GM12864 (cell line): ENCODE measurements at places on chromosomes 1 and 21.

DNA sequence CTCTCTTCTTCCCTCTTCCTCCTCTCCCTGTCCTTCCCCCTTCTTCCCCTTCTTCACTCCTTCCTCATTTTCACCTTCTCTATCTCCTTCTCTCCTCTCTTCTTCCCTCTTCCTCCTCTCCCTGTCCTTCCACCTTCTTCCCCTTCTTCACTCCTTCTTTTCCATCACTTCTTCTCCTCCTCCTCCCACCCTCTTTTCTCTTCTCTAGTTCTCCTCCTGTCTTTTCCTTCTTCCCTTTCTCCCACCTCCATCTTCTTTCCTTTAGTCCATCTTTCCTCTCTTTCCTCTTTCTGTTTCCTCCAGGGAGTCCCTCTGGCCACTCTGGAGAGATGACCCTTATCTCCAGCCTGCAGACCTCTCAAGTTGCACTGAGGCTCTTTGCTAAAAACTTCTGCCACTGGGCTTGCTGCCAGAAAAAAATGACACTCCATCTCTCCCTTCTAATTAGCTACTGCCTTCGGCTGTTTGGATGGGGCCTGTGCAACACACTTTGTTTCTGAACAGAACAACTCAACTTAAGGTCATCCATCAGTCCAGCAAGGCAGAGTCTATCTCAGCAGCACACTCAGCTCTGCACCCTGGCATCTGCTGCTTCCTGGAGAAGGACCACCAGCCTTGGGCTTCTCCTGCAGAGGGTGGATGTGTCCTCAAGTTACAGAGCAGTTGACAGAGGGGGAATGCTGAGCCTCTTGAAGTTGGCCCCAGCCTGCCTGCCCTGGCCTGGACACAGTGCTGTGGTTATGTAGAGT is 538.8 kb downstream of the MATN1 start:
- DNase-seq, result no peak

GRCh38 chr21:35681946-35682345 is 378.4 kb downstream of the SETD4 start:
- no peak for DNase-seq

DNA sequence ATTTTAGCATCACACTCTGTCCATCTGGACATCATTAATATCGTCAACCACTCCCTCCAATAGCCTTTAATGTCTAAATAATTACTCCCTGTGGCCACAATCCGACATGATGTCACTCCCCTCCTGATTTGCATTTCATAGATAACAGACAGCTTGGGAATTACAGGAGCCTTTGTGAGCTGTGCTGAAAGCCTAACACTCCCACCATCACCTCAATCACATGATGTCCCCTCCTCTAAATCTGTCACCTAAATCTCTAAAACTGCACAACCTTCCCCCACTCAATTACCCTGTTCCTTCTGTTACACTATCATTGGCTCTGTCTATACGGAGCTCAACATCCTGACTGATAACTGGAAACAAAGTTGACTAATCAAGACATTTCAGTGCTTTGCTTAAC is 14.3 kb downstream of the NHLH2 start:
- no peak for DNase-seq

- DNase-seq, result no peak
These were observed 221.6 kb downstream of the AKT3 start for GRCh38 chr1:243628476-243628907.

DNA sequence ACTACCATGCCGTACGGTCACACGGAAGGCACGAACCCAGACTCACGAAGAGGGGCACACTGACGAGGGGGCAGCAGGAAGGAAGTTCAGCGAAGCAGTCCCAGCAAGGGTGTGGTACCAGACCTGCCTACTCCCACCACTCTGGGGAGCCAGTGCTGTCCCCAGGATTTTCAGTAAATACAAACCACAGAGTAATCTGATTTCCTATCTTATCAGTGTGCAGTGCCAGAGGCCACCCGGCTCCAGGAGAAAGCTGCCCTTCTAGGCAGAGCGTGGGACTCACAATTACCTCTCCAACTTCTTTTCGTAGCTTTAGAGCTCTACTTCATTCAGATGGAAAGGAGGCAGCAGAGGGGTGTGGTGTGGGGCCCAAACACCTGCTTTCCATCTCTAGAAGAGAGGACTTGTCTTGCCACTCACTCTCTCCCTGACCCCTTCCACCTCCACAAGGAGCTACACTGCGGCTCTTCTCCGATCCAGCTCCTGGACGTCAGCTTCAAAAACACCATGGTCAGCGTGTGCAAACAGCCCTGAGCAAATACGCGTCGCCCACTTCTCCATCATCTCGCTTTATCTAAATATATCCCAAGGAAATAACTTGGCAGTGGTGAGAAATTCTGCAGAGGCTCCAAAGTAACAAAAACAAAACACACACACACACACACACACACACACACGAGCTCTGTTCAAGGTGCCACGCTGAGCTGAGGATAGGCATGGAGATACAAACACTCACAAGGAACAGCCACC is 98.5 kb downstream of the MRPL37 start:
- no peak for DNase-seq

DNA sequence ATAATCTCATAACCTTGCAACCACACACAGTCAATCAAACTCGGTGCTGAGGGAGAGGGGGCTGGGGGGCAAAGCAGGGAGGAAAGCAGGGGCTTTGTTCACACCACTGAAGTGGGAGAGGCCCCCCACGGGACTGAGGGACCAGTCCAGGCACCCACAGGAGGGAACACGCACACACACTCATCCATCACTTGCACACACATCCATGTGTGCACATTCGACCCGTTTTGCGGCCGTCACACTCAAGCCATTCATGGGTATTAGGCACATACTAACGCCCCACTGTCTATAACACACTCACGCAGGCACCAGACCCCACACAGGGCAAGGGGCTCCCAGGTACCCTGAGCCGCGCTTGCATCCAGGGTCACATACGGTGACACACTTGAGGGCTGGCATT is 14.0 kb downstream of the EFNA3 start:
- no peak for DNase-seq

DNA sequence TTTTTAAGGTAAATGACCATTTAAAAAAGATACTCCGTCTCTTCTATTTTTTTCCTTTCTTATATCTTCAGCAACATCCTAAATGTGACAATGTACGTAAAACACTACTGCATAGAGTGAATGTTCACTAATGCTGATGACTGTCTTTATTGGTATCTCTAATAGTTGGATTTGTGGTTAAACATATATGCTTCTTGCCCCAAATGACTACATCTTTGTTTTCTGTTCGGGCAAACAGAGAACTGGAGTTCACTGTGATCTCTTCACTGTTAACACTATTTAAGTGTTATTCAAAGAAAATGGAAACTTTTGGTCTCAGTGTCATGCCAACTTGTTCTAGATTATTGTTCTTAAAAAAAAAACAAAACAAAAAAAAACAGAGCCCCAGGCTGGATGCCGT is 109.4 kb downstream of the KIF26B start:
- DNase-seq, result no peak

DNA sequence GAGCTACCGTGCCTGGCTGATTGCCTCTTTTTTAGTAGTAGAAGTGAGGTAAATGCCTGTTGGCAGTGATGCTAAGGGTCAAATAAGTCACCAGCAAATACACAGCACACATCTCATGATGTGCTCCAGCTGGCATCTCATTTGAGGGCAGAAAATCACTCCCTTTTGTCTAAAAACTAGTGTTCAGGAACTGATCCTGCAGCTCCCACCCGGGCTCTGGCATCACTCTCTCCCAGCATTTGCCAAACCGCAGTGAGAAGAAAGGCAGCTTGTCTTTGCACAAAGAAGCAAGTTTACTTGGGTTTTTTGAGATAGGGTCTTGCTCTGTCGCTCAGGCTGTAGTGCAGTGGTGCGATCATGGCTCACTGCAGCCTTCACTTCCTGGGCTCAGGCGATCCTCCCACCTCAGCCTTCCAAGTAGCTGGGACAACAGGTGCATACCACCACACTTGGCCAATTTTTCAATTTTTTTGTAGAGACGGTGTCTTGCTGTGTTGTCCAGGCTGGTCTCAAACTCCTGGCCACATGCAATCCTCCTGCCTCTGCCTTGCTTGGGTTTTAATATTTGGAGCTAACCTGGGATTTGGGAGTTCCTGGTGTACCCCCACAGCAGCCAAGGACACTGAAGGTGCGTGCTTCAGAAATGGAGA is 4.1 kb downstream of the RBP7 start:
- DNase-seq, result no peak

DNA sequence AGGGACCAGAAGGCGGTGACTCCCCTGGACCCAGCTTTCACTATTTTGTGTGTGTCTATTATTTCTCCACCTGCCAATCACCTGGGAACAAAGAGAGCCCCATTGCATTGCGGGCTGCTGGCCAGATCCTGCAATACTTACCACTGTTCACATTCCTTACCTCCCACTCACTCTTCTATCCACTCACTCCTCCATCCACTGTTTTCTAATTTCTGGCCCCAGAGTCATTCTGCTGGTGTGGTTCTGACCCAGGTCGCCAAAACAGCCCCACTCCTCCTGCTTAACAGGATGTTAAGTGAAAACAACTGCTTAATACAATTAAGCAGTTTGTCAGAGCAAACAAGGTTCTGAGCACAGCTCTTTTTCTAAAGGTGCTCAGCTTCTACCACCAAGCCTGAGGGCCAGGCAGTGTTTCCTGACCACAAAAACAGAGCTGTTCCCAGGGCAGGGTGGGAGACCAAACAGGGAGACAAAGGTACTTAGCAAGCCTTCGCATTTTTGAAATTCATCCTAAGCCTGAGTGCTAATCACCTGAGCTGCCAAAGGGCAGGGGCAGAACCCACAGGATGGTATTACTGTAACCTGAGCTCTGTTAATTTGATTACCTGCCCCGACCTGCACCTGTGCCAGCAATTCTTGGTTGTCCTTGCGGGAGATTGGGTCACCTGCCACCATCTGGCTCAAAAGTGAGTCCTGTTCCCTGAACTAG is 38.5 kb upstream of the EFCAB14 start:
- no peak for DNase-seq

- no peak for DNase-seq
These were observed 21.3 kb downstream of the TMCC2 start for GRCh38 chr1:205248793-205249601.

DNA sequence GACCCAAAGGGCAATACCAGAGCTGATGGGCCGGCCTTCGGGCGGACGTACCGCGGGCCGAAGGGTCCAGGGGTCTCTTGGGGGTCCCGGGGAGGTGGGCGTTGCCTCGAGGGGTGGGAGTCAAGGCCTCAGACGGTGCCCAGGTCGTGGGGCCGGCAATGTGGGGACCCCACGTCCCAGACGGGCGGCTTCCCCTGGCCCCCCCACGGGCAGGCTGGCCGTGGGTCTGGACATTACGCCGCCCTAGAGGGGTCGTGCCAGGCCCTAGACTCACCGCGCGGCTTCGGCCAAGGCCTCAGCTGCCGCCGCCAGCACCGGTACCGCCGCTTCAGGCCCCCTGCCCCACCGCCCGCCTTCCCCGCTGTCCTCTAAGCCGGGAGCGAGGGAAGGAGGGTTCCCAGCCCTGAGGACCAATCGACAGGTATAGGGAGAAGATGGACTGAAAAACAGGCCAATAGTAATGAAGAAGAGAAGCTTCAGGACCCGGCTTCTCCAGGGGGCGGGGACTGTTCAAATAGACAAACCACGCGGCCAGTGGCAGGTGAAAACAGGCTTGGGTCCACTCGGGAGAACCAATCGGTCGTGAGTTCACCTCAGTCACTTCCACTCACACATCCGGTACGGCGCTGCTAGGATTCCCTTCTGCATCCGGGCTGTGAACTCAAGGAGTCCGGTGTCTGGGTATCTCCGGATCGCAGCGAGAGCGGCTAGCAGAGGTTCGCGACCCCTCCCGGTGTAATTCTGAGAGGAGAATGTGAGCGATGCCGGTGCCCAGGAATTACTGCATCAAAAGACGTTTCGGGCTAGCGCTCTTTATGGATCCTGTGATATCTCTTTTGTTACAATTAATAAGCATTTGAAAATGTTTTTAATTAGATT is at the start of gene MTOR:
TSS of gene MTOR (minus strand) at position 381 of the 879 bp plus-strand sequence. CDS start 3,142 bp downstream, outside the sequence.
- DNase-seq, result peak; percentile 100

- DNase-seq, result no peak
These were observed 66.4 kb upstream of the TTC34 start for GRCh38 chr1:2867861-2868260.

DNA sequence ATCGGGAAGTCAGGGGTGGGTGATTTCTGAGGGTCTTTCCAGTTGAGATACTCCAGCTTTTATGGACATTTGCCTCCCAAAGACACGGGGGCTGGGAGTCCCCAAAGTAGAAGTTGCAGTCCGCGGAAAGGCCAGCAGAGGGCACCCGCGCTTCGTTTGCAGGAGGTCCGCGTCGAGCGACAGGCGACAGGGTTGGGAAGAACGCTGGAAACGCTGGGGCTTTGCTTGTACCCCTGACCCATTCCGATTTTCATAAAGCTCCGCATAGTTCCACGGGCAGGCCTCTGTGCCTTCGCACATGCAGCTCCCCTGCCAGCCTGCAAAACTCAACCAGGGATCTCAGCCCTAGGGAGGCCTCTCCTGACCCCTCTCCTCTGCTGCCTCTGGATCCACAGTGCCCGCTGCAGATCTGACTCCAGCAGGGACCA is 44.2 kb upstream of the LAPTM5 start:
- DNase-seq, result no peak

DNA sequence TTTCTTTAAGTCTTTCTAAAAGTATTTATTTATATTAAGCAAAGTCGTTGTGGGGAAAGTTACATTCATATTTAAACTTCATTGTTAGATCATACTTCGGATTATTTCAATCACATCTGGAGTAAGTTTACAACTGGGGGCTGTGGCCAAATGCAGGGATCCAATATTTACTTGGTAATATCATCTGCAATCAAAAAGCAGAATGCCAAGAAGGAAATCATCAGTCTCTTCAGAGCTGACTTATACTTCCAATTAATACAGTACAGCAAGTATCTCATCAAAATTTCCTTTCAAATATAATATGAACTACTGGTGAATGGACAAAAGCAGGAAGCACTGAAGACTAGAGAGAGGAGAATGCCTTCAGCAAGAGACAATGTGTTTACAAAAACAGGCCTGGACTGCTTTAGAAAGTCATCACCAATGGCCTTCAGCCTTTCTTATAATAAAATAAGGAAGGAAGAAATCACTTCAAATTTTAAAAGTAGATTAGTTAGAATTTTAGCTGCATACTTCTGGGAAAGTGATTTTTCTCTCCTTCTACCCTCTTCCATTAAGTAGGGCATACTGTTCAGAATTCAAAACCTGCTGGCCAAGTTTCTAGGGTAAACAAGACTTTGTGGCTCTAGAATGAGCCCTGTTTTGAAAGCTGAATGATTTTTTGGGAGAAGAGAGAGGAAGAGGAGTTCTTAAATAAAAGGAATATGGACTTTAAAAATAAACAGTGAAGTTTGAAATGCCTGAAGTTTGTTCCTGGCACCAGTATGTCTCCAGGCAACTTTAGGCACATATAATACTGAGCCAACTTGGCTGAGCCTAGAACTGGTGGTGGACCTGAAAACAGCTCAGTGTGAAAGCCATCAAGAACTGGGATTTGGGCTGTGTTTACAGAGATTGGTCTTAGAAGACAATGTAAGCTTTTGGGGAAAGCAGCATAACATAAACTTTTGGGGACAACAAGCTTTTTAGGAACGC is 22.2 kb upstream of the MYOC start:
- DNase-seq, result no peak
